RWPE1 (cell line): ENCODE measurements at places on chromosomes 4 and X.
A peak's percentile ranks its signal among the peaks of the same experiment; 100 is the strongest.

DNA sequence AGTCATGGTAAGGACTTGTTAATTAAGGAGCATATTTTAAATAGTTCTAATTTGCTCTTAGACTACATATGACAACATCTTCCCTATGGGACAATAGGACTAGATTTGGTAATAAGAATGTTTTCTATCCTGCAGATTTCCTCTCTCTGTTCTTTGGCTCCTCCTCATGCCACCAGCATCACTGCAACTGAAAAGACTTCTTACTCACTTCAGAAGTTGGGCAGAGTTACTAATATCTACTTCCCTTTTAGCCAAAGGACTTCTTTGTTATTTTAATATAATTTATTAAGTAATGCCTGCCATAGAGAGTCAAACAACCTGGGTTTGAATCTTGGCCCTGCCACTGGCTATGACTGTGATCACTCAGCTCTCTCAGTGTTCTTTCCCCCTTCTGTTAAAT is 16.4 kb downstream of the MMAA start:
- no peak for DNase-seq

- peak; percentile 61 for DNase-seq
Measured at GRCh38 chr4:95124906-95125504, 367.2 kb downstream of the BMPR1B start.

DNA sequence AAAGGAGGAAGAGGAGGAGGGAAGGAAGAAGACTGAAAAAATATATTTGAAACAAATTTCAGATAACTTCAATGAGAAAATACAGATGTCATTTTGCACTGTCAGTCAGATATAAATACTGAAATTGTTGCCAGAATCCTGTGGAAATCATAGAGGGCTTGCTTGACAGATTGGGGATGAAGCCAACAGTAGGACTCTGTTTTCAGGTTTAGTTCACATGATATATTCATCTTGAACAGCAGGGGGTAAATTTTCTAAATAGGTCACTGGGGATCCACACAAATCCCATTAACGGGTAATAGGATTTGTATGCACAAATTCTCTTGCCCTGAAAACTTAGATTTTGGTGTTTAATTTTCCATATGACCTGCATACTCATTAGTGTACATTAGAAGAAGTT is 103.3 kb upstream of the PCDH18 start:
- no peak for DNase-seq

GRCh38 chr4:1690698-1691097 is 6.6 kb upstream of the FAM53A start:
- DNase-seq, result no peak

DNA sequence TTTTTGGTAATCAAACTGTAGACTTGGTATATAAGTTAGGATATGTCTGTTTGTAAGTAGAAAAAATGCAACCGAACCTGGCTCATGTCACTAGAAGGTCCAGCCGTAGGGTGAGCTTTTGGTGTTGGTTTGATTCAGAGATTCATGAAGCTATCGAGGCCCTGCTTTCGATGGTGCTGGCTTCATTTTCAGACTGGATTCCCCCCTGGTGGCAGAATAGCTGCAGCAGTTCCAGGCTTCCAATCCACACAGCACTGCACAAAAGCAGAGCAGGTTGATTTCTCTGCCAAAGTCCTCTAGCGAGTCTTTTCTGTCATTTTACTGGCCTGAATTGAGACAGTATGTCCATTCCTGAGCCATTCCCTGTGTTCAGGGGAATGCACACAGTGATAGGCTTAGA is 33.1 kb downstream of the PDK3 start:
- DNase-seq, result no peak

GRCh38 chr4:165699055-165699454 is 174.0 kb upstream of the TLL1 start:
- no peak for DNase-seq
